Stimulated activated CD8-positive, alpha-beta memory T cell treated with anti-CD3 and anti-CD28 coated beads, Interleukin-2, amount 100 ng/mL, for 48 hours (primary cell): ENCODE measurements at places on chromosomes 12 and 14.

DNA sequence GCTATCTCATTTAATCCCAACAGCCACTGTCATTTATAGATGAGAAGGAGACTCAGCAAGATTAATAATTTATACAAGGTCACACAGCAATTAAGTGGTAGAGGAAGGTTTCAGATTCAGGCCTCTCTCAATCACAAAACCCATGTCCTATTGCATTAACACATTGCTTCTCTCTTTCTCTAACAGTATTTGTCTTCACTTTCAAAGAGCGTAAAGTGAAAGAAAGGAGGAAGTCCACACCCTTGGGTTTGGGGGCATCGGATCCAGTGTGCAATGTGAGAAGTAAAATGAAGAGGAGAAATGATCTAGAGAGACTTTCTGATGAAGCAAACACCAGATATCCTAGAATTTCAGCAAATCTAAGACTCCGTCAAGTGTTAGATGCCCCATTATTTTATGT, 7.0 kb upstream of the VRK1 start:
- no peak for DNase-seq

GRCh38 chr12:3335078-3335487, 155.9 kb upstream of the PRMT8 start:
- DNase-seq, result no peak

DNA sequence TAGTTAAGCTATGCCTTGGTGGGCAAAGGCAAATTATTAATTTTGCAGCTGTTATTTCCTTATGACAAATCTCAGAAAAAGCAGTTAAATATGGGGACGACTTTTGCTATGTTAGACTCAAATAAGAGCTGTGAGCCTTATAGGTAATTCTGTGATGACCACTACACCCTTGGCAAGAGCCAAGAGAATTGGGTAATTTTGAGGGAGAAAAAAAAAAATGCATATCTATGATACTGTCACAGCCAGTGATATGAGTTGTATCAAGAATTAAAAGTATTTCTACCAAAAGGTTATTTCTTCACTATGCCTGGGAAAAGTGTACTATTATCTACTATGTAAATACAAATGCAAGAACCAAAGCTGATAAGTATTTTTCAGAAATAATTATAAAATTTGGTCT, 43.9 kb downstream of the SCAF11 start:
- no peak for DNase-seq

DNA sequence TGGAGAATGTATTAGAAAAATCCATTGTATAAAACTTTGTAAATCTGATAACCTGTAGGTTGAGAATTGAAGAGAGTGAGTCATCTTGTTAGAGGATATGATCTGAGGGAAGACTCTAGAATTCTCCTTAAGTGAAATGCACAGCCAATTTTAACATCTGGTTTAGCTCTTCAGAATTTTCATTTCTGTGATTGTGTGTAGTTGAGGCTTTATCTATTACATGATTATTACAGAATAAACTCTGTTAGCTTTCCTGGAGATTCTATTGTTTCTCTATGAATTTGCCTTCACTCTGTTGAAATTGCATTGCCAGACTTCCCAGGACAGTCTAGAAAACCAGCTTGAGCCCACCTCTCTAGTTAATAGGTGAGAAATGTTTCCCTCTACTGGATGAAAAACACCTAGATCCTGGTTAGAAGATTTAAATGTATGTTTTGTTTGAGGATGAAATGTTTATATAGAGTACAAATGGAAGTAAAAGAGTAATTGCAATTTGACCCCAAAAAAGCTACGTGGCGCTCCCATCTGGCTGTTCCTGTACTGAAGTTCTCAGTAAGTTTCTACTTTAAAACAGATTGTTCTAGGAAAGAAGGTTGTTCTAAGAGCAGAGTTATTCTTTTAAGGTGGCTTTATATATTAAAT, 2.9 kb downstream of the NUDT4 start:
- DNase-seq, result no peak

DNA sequence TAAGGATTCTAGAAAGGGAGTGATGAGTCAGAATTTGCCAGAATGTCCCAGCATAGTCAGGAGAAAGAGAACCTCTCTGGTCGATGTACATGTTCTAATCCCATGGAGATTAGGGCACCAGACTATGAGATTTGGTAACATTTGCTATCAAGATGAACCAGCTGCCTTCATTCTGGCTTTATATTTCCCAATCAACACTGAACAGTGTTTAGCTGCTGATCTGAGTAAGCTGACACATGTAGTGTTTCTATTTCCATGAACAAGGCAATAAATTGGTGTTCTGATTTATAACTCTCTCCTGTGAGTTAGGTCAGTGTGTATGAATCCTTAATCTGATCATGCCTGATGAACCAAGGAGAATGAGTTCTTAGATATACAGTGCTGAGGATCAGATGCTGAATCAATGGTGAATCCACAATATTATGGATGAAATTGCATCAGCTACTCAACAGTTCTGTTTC, 158.0 kb upstream of the AMIGO2 start:
- DNase-seq, result no peak

DNA sequence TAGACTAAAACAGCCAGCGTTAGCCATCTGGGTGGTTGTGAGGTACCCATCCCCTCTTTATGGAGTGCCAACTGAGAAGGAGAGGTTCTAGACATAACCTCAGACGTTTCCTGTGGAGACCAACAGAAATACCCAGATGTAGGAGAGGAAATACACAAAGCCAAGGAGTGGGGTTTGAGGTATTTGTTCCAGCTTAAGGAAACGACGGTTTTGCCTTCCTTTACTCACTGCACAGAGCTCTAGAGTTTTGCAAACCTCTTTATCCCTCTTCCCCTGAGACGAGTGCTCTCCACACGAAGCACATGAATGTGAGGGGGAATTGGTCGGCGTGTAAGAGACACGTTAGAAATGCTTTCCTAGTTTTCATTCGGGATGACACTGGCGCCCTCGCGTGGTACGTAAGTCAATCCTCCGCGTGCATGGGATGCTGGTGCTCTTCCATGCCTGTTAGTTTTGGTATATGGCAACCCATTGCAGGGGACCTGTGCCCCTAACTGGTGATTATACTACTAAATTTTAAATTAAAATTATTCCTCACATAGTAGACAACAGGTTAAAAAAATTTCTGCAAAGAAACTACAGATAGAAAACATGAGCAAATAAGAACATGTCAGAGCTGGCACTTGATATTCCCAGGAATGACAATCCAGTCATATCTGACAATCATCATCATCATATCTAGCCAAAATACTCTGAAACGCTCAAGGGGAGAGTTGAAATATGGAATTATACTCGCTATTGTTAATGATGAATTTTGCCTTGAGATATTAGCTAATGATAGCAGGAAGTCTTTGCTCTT, 121.7 kb downstream of the PPM1H start:
- DNase-seq, result no peak

DNA sequence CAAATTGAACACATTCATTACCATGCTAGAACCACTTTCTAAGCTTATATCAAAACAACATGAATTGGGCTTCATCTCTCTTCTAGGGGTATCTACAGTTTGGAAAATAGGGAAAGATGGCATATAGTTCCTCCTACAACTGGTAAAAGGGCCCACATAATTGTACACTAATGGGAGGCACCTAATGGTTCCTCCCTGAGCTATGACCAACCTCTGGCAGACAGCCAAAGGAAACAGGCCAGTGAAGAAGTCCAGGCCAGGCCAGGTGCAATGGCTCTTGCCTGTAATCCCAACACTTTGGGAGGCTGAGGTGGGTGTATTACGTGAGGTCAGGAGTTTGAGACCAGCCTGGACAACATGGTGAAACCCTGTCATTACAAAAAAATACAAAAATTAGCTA, 23.2 kb upstream of the APOF start:
- no peak for DNase-seq

DNA sequence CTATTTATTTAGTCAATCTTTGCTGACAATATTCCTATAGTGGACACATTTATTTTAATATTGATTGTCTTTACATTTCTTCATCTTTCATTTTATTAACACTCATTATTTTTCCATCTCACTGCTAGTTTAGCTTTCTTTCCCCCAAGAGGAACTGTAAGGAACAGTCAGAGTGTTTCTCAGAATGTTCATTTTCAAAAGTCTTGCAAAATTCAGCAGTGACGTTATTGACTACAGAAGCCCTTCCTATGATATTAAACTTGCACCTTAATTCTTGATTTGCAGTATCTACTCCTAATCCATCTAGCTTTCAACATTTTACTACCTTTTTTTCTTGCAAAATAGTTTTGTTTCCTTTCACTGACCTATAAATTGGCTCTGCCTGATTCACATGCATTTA, 13.0 kb downstream of the CLEC2B start:
- no peak for DNase-seq

DNA sequence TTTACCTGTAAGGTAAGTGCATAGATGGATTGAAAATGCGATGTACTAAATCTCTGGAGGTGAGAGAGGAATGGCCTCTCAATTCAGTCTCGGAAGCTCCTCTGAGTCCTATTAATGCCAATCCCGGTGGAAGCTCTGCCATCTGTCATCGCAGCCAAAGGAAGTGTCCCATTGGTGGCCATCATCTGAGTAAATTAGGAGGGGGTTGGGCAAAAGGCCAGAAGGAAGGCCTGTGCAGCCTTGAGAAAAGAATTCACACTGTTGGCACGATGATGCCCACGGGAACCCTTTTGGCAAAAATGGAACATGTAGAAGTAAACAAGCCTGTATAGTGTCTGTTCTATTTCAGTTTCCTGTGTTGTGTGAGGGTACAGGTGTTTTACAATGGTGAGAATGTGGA, 494.8 kb downstream of the NELL2 start:
- no peak for DNase-seq

- DNase-seq, result no peak
Measured at GRCh38 chr12:39389399-39390150, 53.3 kb downstream of the KIF21A start.

GRCh38 chr14:64235652-64236640, 58.2 kb downstream of the ESR2 start:
- DNase-seq, result no peak

GRCh38 chr12:105858981-105859710, 279.6 kb downstream of the NUAK1 start:
- DNase-seq, result no peak

- DNase-seq, result no peak
Measured at GRCh38 chr14:44846232-44846824, 115.4 kb downstream of the KLHL28 start.

- DNase-seq, result no peak
Measured at GRCh38 chr12:124568431-124569374, 1.3 kb upstream of the NCOR2 start.

DNA sequence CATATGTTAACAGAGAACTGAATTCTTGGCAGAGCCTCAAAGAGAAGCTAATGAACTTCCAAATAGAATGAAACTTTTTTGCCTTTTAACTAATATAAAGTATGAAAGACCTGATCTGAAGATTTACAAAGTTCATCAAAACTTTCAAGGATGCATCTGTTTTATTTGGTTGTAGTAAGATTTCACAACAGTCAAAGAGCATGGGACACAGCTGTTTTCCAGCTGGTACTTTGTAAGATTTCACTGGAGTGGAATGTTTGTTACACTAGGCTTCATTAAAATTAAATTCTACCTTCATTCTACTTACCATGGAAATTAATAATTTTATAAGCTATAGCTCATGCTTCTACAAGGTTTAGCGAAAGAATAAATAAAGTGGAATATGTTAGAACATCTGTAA, 351.2 kb downstream of the SLC6A15 start:
- no peak for DNase-seq

DNA sequence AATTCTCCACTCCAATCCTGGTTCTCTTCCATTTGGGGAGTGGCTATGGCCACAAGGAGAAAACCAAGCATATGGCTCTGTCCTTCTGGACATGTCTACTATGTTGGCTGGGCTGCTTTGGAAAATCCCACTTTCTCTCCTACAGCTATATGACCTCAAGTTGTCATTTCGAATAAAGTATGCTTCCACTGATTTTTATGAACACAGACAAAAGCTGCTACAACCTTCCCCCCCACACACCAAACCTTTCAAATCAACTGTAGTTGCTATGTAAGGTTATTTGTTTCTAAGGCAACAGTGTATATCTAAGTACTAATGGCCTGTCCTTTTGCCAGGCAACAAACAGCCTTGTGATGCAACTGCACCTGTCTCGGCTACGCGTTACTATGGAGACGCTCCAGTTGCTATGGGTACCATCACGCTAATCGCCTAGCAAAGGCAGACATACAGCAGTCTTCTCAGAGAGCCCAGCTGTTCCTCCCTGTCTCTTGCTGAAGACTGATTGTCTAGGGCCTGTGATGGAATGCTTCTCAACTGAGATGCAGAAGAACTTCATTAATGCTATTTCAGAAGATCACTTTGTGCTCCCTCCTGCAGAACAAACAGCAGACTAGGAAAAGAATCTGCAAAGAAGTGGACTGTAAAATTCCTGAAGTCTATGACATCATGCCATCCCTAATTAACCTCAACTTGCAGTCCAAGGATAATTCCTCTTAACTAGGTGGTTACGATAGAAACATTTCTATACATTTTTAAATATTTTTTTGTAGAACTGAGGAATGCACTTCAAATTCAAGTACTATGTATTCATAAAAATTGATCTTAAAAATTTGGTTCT, 67.6 kb downstream of the FOXN3 start:
- no peak for DNase-seq

GRCh38 chr12:84276215-84276614, 636.4 kb downstream of the SLC6A15 start:
- DNase-seq, result no peak
